ENCODE measurements at places on chromosomes 6 and 20.

GRCh38 chr6:3566812-3567211 is 110.0 kb upstream of the SLC22A23 start:
- DNase-seq: no peak
- H3K27me3 ChIP-seq: no peaks in the 10 kb centered on the region
- no peaks in the 10 kb centered on the region for H3K4me1 ChIP-seq
- H3K4me3 ChIP-seq: no peak overlapping the region
- no peaks in the 10 kb centered on the region for H3K36me3 ChIP-seq

GRCh38 chr20:15359056-15359455 is 1021.6 kb upstream of the FLRT3 start:
- no peak for DNase-seq
- H3K27ac ChIP-seq: no peak overlapping the region
- no peak overlapping the region for H3K4me3 ChIP-seq
- H3K4me1 ChIP-seq: peaks cover 2% of the 10 kb centered on the region
- no peaks in the 10 kb centered on the region for H3K36me3 ChIP-seq

DNA sequence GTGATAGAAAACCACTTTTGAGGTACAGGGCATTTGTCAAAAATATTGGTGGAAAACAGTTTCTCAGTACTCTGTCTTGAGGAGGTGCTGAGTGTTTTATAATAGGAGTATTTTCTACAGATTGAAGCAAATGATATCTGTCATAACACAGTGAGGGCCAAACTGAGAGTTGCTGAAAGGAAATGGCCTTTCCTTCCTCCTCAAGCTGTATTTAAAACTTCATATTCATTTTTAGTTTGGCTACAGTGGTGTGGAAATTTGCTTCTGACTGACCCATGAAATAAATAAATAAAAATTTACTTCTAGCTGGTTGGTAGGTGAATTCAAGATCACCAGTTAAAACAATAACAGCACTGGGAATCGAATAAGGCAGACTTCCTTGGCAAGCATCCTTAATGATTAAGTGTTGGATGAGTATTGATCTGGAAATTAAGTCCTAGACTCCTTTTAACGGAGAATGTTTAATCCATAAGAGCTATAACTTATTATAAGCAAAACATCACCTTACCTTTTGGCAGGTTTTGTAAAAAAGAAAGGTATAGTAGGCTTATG is 828.6 kb upstream of the CITED2 start:
- H3K4me3 ChIP-seq: no peak overlapping the region
- DNase-seq: no peak
- no peak overlapping the region for H3K27ac ChIP-seq
- H3K4me1 ChIP-seq: no peaks in the 10 kb centered on the region
- no peaks in the 10 kb centered on the region for H3K27me3 ChIP-seq

DNA sequence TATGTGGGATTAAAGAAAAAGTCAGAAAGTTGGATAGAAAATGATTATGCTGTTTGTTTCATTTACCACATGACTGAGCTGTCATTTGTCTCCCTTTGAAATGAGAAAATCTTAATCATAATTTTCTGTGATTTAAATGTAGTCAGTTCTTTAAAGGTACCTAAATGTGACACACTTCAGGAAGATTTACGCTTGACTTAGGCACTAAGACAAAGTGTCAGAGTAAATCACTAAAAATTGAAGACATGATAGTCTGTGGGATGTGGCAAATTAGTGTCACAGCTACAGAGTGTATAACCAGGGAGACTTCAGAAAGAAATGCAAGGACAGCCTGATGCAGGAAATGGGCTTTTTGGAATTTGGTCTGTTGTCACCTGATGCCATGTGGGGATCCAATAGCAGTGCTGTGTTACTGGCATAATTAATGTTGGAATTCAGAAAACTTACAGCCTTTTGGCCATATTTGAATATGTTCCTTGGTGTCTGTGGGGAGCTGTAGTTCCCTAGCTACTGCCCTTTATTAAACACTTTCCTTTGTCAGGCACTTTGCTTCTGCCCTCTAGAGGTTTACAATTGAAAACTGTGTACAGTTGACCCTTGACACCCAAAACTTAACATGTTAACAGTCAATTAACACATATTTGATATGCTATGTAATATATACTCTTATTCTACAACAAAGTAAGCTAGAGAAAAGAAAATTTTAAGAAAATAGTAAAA is 493.8 kb downstream of the UTRN start:
- no peak overlapping the region for H3K4me3 ChIP-seq
- H3K27ac ChIP-seq: no peak overlapping the region
- peaks cover 6% of the 10 kb centered on the region for H3K36me3 ChIP-seq
- H3K27me3 ChIP-seq: no peaks in the 10 kb centered on the region
- no peak for DNase-seq

DNA sequence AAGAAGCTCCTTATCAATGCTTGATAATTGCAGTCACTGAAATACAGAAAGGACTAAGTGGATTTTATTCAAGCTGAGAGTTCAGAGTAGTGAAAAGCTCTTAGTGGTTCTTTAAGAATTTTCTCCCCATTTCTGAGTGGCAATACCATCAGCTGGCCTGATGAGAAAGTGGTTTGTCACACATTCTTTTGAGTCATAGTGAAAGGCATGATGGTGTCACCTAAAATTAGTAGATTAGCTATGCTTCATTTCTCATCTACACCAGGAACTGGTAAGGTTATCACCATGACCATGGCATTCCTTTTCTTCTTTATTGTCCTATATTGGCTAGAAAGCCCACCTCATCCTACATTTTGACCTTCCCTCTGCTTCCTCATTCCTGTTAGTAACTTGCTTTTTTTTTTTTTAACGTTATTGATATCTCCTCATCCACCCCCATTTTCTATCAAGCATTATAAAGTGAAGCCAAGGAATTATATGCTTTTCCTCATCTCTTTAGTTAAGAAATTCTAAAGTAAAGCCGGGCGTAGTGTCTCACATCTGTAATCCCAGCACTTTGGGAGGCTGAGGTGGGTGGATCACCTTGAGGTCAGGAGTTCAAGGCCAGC is 67.4 kb upstream of the LOC128125822 start:
- no peak for DNase-seq
- no peaks in the 10 kb centered on the region for H3K36me3 ChIP-seq
- no peak overlapping the region for H3K27ac ChIP-seq
- no peak overlapping the region for H3K4me3 ChIP-seq
- no peaks in the 10 kb centered on the region for H3K4me1 ChIP-seq
